Sciatic nerve (tissue), 2 donors: ENCODE measurements at places on chromosomes 1 and 21. TPM values are rescaled to one million over a fixed set of nuclear protein-coding genes. Genes with fewer than 3 reads are reported as not detected.
A peak's percentile ranks its signal among the peaks of the same experiment; 100 is the strongest.

DNA sequence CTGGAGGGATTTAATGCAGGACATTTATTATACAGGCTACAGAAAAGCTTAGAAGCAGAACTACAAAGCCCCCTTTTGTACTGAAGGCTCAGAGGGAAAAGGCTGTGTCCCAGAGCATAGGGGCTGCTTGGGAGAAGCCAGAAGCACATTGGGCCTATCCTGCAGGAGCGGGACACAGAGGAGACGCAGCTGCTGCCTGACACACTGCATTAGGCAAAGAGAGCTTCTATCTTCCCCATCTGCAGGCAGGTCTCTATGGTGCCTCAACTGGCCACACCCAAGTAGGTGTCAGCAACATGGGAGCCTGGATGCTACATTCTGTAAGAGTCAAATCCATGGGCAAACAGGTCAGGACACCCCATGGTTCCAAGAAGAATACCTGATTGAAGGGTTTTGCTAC lies 595.9 kb downstream of the AJAP1 start:
- no peak for DNase-seq

GRCh38 chr21:45405271-45405818 lies 380 bp downstream of the COL18A1 start:
- peak; percentile 79 for DNase-seq

DNA sequence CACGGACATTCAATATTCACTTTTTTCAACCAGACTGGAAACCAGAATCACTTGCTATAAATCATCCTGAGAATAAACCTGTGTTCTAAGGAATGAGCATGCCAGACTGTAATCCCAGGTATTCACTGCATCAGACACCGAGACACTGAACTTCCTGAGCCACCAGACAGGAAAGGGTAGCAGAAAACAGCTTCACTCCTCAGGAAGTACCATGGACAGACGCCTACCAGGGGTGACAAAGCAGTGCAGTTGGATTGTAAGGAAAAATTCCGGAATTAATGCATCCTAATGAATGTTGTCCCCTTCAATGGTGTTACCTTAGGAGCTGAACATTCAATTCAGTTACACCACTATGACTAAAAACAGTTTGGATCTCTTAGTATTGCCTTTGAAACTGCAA lies 156.1 kb downstream of the PIGK start:
- DNase-seq, result no peak

DNA sequence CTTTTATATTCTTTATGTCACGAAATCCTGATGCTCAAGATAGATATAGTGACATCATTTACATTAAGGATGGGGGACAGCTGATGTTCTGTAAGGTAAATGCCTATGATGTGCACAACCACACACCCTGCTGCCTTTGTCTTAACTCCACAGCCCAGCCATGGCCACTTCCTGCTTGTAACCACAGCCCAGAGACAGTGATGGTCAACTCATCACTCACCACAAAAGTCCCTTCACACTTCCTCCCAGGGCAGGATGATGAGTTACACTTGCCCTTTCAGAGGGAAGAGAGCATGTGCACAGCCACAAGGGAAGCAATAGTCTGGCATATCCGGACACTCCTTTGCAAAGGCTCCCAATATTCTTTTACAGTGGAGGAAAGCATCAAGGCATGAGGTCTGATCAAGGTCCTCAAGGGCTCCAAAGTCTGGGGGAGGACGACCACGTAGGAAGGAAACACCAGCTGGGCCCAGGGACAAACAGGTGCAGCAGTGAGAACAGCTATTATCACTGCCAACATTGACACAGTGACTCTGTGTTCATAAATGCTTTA lies 53.8 kb downstream of the PLPP3 start:
- DNase-seq, result no peak

DNA sequence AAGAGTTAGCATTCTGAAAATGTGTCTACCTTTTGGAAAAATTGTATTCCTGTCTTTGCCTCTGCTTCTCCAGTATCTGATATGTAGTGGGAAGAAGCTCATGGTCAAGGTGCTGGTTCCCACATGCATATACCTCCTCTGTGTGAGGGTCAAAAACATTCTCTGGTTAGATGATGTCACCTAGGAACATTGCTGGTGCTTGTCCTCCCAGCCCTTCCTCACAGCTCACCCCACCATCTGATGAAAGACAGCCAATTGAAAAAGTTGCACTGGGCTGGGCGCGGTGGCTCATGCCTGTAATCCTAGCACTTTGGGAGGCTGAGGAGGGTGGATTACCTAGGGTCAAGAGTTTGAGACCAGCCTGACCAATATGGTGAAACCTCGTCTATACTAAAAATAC lies 154.4 kb downstream of the NR5A2 start:
- no peak for DNase-seq

- no peak for DNase-seq
Measured at GRCh38 chr1:203648276-203648675, 21.6 kb downstream of the ATP2B4 start.

- DNase-seq, result no peak
Measured at GRCh38 chr1:169326261-169326955, 41.2 kb downstream of the NME7 start.

OR2T33 gene
- total RNA-seq, result not detected

MPL gene
- total RNA-seq, result 0.40 TPM

TNFSF4 gene
- 1.7 TPM for total RNA-seq

ERICH3 gene
- total RNA-seq, result 0.45 TPM
